ENCODE measurements at places on chromosomes 5 and 9. TPM values are rescaled to one million over a fixed set of nuclear protein-coding genes. Genes with fewer than 3 reads are reported as not detected.

The OLFML2A gene
- total RNA-seq = 36.8 TPM

The CCNO gene
- 3.8 TPM for total RNA-seq

The PAPPA gene
- total RNA-seq = 1.7 TPM

The PDE6A gene
- 2.9 TPM for total RNA-seq

The HSPB3 gene
- 1.1 TPM for total RNA-seq

The DAB2IP gene
- 48.7 TPM for total RNA-seq

DNA sequence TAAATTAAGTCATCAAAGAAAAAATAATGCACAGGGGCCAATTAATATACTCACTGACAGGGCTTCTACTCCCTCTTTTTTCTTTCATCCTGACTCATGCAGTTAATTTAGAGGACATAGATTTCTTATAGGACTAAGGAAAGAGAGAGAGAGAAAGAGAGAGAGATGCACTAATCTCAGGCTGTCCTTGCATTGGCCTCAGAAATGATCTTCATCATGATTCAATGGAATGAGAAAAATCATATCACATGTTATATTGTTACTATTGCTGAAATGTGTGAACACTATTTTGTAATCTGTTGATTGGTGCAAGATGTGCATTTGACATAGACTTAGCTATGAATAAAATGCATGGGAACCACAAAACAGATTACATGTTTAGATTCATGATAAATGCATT lies 608.3 kb upstream of the NUDT12 start:
- no peaks in the 10 kb centered on the region for H3K27me3 ChIP-seq
- no peak overlapping the region for H3K27ac ChIP-seq
- no peaks in the 10 kb centered on the region for H3K36me3 ChIP-seq
- no peak overlapping the region for H3K4me3 ChIP-seq
- H3K4me1 ChIP-seq = peaks cover 2% of the 10 kb centered on the region
- DNase-seq = no peak

DNA sequence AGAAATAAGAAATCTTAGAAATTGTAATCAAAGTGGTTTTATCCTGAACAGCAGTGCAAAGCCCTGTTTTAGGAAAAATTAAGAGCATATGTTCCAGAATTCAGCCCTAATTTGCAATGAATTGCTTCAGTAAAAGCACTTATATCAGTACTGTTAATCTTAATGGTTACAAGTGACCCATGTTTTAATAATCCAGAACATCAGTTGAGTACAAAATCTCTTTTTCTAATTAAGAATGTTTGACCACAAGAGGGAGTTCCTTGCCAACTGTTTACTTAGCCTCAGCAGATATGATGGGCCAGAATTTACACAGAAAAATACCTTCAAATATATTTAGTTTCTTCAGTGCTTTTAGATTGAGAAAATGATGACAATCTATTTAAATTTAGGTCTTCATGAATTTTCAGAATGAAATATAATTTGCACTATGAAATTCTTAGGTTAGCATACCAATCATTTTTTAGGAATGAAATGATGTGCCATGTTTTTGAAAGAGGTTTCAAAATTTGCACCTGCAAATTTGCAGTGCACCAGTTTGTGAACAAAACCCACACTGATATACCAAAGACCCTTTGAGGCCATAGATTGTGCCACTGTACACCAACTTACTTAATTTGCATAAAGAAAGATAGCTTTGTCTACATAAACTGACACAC lies 926.3 kb upstream of the ARRDC3 start:
- H3K4me1 ChIP-seq = peaks cover 6% of the 10 kb centered on the region

GRCh38 chr9:137308057-137308619 lies 6.1 kb upstream of the NRARP start:
- H3K27ac ChIP-seq = no peak overlapping the region
- peaks cover 86% of the 10 kb centered on the region for H3K4me1 ChIP-seq
- H3K27me3 ChIP-seq = peaks cover 9% of the 10 kb centered on the region
- no peaks in the 10 kb centered on the region for H3K36me3 ChIP-seq
- DNase-seq = no peak

DNA sequence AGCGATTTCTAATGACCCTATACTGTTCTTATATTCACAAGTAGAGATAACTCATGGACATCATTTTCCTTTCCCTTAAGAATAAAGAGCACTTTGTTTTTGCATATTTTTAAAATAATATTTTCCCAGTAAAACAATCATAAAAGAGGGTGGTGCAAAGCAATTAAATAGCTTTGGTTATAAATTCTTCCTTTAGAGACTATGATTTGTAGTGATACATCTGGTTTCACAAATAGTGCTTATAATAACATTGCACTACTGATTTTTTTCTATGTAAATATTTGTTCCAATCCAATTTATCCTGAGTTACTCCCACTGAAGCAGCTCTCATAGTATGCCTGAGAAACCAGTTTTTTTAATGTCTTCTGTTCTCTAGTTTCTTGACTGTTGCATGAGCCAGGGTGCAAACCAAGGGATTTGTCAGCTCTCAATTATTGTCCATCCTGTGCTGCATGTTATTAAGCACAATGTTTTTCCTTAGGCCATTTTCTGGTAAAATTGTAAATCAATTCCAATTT lies 74.7 kb downstream of the LURAP1L start:
- no peaks in the 10 kb centered on the region for H3K27me3 ChIP-seq
- no peak overlapping the region for H3K4me3 ChIP-seq
- no peaks in the 10 kb centered on the region for H3K36me3 ChIP-seq
- H3K27ac ChIP-seq = peak overlapping the region; percentile 41
- DNase-seq = no peak

- no peaks in the 10 kb centered on the region for H3K36me3 ChIP-seq
- no peak for DNase-seq
- no peaks in the 10 kb centered on the region for H3K4me1 ChIP-seq
- no peak overlapping the region for H3K4me3 ChIP-seq
- no peaks in the 10 kb centered on the region for H3K27me3 ChIP-seq
- H3K27ac ChIP-seq = no peak overlapping the region
These were observed 300.0 kb downstream of the KIF4B start for GRCh38 chr5:155313518-155313917.

DNA sequence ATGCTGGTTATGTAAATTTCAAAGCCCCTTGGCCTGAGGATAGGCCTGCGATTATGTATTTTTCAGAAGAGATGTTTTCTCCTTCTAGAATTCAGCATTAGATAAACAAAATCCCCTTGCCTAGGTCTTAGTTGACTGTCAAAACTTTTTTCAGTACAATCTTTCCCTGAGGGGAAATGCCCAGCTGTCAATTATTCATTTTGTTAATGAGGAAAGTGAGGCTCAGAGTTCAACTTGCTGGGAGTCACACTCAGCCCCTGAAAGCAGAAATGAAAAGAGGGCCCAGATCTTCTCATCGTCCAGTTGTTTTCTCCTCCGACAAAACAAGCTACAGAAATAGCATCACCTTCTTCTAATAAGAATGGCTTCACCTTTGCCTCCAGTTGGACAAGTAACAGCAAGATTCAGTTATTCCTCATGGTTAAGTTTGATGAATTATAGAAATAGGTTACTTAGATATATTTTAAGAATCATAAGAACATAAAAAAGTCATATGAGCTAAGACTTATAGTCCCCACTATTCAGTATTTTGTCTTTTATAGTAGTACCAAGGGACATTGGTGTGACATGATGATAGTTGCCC lies 627.1 kb upstream of the WWC1 start:
- no peak for DNase-seq
- H3K27me3 ChIP-seq = no peaks in the 10 kb centered on the region
- H3K27ac ChIP-seq = no peak overlapping the region
- no peaks in the 10 kb centered on the region for H3K4me1 ChIP-seq

GRCh38 chr5:64164166-64164565 lies 1.5 kb upstream of the RNF180 start:
- H3K36me3 ChIP-seq = no peaks in the 10 kb centered on the region
- no peak overlapping the region for H3K4me3 ChIP-seq
- DNase-seq = no peak
- H3K4me1 ChIP-seq = peaks cover 19% of the 10 kb centered on the region
- H3K27me3 ChIP-seq = no peaks in the 10 kb centered on the region
- H3K27ac ChIP-seq = no peak overlapping the region

DNA sequence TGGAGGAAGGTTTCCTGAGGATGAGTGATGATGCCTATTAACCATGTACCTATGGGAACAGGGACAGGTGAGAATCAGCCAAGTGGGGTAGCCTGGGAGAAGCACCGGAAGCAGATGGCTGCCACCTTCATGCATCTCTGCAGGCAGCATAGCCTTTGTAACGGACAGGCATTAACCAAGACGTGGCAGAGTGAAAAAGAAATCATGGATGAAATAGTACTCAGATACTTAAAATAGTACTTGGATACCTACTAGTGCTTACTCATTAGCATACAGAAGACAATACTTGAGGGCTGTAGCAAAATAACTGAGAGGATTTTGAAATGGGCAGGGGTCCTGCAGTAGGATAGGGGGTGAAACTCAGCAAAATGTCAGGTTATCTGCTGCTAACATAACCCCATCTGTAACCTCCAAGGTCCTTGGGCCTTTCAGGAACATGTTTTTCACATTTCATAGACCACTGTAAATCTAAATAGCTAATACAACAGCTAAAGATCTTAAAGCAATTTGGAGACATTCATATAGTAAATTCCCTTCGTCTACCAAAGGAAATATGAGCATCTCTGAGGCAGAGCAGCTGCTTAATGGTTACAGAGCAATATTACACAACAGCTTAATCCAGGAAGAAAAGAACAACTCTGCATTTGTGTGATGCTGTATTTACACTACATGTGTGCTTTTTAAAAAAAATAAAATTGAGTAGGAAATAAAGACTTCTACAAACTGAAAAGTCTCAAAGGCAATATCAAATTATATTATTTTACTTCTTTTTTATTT lies 154.3 kb downstream of the NFIB start:
- peaks cover 36% of the 10 kb centered on the region for H3K4me1 ChIP-seq
- H3K27me3 ChIP-seq = no peaks in the 10 kb centered on the region
- DNase-seq = no peak
- H3K4me3 ChIP-seq = no peak overlapping the region
- peaks cover 3% of the 10 kb centered on the region for H3K36me3 ChIP-seq

GRCh38 chr9:131523451-131524435 lies 7.3 kb downstream of the UCK1 start:
- H3K4me1 ChIP-seq = no peaks in the 10 kb centered on the region
- H3K4me3 ChIP-seq = no peak overlapping the region
- peaks cover 100% of the 10 kb centered on the region for H3K36me3 ChIP-seq
- H3K27ac ChIP-seq = no peak overlapping the region

DNA sequence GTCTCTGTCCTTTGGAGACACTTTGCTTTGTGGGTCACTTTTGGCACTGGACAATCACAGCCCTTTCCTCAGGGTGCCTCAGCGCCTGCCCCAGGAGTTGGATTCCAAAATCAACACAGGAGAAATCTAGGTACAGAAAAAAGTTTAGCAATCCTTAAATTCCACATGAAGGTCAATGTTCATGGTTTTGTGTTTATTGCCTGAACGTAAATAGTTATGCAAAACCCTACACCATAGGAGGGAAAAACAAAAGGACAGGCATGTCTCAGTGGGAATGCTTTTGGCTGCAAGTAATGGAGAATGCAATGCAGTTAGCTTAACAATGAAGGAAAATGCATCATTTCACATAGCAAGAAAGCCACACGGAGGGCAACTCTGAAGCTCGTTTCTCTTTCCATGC lies 6.5 kb upstream of the HMCN2 start:
- DNase-seq = no peak
- H3K36me3 ChIP-seq = no peaks in the 10 kb centered on the region
- H3K4me3 ChIP-seq = no peak overlapping the region
- peaks cover 6% of the 10 kb centered on the region for H3K4me1 ChIP-seq
- peaks cover 9% of the 10 kb centered on the region for H3K27me3 ChIP-seq

- no peak for DNase-seq
- H3K27me3 ChIP-seq = no peaks in the 10 kb centered on the region
- H3K4me3 ChIP-seq = no peak overlapping the region
These were observed 111.2 kb downstream of the EDIL3 start for GRCh38 chr5:84273517-84273883.

DNA sequence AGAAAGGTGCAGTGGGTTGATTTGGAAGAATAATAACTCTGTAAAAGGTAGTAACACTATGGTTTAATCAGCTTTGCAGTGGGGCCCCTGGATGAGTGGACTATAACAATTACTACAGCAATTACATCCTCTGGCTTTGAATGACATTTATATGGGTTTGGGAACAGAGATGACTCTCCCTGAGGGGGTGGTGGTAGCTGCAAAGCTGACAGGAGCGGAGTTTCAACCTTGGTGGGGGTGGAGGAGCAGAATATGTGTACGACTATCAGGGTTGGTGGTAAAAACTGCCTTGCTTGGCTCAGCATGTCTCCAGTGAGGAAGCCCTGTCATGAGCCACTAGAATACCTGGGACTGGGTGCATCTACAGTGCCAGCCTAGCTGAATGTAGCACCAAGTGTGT lies 28.3 kb upstream of the NR3C1 start:
- no peak for DNase-seq
- H3K36me3 ChIP-seq = no peaks in the 10 kb centered on the region
- no peak overlapping the region for H3K27ac ChIP-seq
- peaks cover 11% of the 10 kb centered on the region for H3K4me1 ChIP-seq

- H3K4me3 ChIP-seq = no peak overlapping the region
- no peak for DNase-seq
- H3K4me1 ChIP-seq = peaks cover 65% of the 10 kb centered on the region
- no peaks in the 10 kb centered on the region for H3K27me3 ChIP-seq
- H3K36me3 ChIP-seq = no peaks in the 10 kb centered on the region
These were observed 215.1 kb downstream of the C9orf50 start for GRCh38 chr9:129405827-129406213.

DNA sequence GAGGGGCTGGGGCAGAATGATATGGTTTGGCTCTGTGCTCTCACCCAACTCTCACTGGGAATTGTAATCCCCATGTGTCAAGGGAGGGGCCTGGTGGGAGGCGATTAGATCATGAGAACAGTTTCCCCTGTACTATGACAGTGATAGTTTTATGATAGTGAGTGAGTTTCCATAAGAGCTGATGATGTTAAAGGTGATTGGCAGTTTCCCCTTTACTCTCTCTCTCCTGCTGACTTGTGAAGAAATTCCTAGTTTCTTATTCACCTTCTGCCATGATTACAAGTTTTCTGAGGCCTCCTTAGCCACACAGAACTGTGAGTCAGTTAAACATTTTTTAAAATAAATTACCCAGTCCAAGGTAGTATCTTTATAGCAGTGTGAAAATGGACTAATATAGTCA lies 120.4 kb upstream of the CDH9 start:
- no peaks in the 10 kb centered on the region for H3K36me3 ChIP-seq
- H3K4me3 ChIP-seq = no peak overlapping the region
- H3K27me3 ChIP-seq = no peaks in the 10 kb centered on the region
- H3K27ac ChIP-seq = no peak overlapping the region
- no peak for DNase-seq

GRCh38 chr9:37377688-37378612 lies 44.5 kb upstream of the GRHPR start:
- no peak for DNase-seq
- H3K36me3 ChIP-seq = no peaks in the 10 kb centered on the region
- no peak overlapping the region for H3K4me3 ChIP-seq
- no peak overlapping the region for H3K27ac ChIP-seq
- H3K27me3 ChIP-seq = no peaks in the 10 kb centered on the region

All from suprapubic skin (tissue), 4 donors.